RWPE1 (cell line): ENCODE measurements at places on chromosomes 6 and 20.

GRCh38 chr6:45850378-45851033, 165.2 kb downstream of the CLIC5 start:
- no peak for DNase-seq

DNA sequence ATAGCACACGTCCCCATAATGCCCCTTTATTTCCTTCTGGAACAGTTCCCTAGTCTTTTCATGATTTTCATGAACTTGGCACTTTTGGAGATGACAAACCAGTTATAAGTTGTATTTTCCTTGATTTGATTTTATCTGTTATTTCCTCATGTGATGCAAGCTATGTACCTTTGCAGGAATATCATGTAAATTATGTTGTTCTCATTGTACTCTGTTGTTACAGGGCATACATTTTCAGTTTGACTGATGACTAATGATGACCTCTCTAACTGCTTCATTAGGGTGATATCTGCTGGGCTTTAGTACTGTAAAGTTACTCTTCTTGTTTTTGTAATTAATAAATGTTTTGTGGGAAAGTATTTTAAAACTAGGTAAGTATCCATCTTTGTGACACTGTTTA, 147.3 kb downstream of the ZFAND3 start:
- DNase-seq = peak; percentile 19

GRCh38 chr6:25052181-25052580, 116.4 kb upstream of the RIPOR2 start:
- no peak for DNase-seq

GRCh38 chr6:116452531-116452930, 8.6 kb upstream of the CALHM6 start:
- DNase-seq = no peak

DNA sequence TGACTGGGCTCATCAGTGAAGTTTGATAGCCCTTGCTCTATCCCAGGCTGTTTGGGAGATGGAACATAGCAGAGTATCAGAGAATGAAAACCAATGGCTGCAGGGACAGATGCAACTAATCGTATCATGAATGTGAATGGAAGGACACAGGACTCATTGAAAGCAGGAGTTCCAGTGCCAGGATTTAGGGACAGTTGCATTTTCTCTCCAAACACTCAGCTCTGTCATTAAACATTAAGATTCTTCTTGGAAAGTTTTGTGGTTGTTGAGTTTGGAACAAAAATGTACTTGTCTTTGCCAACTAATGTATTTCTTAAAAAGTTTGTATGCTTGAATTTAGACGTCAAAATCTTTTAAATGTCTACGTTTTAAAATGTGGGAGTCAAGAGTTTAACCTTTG, 31.0 kb upstream of the GSTA5 start:
- no peak for DNase-seq

DNA sequence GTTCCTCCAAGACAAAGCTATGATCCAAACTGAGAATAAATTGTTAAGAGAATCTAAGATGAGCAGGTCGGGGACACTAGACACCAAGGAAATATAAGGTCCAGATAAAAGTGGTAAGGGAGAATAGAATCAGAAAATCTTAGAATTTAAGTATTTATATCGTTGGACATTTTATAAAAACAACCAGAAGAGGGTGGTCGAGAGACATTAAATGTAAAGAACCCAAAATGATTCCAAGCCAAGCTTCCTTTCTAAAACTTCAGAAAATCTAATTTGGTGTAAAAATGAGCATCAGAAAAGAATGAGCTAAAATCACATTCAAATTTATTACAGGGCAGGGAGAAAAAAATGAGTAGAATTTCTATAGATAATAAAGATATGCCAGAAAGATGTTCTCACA, 97.8 kb upstream of the OGFRL1 start:
- DNase-seq = peak; percentile 30

GRCh38 chr20:40894237-40894630, 134.4 kb upstream of the TOP1 start:
- DNase-seq = no peak

GRCh38 chr20:6075428-6076219, 21.8 kb upstream of the LRRN4 start:
- DNase-seq = no peak
